Kidney (tissue), 22 donors: ENCODE measurements at places on chromosomes 1 and 21.

- DNase-seq = no peak
These were observed 36.1 kb downstream of the FGGY start for GRCh38 chr1:59332983-59333382.

DNA sequence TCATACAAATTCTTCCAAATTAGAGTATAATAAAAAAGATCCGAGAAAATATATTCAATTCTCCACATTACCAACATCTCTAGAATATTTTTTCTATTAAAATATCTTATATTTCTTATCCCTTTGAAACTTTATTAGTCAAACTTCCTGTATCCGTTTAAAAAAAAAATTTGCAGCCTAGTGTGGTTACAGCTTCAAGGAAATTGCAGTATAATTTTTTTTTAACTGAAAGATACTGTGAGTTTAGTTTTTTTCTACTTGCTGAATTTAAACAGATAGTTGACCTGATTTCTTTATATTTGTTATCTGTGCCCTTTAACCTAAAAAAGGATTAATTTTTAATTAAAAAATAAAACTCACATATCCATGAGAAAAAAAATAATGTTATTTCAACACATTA lies 1.5 kb downstream of the RGS18 start:
- no peak for DNase-seq

GRCh38 chr21:37592496-37592895 lies 225.9 kb downstream of the DYRK1A start:
- DNase-seq = no peak

- DNase-seq = no peak
These were observed 188.0 kb downstream of the GRIK3 start for GRCh38 chr1:36846357-36846756.

DNA sequence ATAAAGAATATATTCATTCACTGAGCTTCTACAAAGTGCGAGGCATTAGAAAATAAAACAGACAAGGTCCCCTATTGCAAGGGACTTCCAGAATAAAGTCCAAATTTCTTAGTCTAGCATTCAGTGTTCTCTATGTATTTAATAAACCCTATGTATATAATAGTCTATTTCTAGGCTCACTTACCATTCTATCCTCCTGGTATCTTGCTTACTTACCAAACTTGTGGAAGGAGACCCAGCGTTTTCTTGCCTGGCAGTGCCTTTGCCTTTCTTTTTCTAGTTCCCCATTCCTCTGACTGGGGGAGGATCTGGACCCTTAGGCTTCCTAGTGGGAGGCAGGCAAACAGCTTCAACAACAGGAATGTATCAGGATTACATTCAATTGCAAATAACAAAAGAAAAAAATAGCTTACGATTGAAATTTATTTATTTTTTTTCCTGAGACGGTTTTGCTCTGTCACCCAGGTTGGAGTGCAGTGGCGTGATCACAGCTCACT lies 690 bp upstream of the RNF19B start:
- no peak for DNase-seq

DNA sequence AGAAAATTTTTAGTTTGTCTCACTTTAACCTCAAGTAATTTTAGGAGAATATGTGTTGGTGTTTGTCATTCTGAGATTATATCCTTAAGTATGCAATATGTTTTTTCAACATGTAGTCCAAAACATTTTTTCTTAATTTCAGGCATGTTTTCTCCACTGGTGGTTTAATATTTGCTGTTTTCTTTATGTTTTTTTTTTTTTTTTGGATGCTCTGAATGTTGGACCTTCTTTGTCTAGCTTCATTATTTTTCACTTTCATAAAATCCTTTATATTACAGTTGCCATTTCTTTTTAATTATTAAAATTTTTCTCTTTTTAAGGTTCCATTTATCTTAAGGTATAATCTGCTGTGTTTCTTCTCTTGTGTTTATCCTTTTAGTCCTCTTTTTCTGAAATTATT lies 342.2 kb upstream of the DUSP10 start:
- DNase-seq = no peak

DNA sequence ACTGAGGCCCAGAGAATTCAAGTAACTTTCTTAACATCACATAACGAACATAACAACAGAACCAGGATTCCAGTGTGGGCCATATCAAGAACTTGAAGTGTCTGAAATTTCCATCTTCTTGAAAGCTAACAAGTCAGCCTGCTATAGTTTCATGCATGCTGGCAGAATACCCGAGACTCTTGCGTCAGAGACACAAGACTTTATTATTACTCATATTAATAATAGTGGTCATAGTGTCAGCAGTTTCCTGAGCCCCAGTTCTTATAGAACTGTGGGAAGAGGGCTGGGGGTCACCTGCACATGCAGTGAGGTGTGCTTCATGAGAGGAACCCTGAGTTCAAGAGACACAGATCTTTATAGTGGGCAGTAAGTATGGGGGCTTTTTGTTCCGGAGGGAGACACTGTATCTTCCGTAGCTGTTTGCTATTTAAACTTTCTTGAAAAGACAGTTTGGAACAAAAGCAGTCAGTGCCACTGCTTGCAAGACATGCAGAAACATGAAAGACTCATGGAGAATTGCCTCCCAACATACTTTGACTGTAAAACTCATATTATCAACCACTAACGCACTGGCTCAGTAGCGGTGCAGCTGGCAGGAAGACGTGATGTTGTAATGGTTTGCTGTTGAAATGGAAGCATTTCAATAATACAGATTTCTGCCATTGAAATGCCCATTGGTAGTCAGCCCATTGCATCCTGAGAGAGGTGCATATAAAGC lies 339.2 kb downstream of the ADGRL2 start:
- no peak for DNase-seq

DNA sequence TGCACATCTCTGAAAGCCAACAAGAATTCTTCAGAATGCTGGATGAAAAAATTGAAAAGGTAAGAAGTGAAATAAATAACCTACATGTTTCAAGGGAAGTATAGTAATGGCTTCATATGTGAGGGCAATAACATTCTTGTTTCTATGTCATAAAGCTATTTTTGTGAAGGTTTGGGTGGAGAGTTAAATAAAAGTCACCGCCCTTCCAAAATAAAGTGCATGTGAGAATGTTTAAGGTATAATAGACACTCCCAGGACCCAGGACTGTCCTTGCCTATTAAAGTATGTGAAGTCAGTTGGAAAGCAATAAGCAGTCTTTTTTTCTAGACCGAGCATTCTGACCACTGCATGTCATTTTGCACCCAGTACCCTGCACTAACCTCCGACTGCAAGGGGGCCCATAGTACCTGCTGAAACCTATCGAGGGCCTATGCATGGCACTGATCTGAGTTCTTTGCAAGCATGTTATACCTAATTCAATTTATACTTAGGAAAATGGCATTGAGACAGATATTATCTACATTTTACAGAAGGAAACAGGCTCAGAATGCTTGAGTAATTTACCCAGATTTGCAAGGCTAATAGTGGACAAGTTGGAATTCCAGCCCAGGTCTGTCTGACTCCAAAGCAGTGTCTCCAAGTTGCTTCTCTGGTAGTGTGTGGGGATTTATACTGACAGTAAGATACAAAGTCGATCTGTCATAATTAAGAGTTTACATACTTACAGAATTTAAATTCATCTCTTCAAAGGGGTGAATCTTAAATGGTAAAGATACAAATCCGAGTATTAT lies 156.1 kb downstream of the EDEM3 start:
- DNase-seq = no peak

GRCh38 chr1:10958614-10959013 lies 53.8 kb upstream of the TARDBP start:
- no peak for DNase-seq

GRCh38 chr1:103373991-103374390 lies 151.5 kb upstream of the RNPC3 start:
- DNase-seq = no peak

- no peak for DNase-seq
These were observed at the start of gene SIM2 for GRCh38 chr21:36698981-36699545. SIM2 (plus strand) TSS chr21:36699115; CDS start chr21:36699747, 632 bp downstream.

GRCh38 chr1:33152685-33153432 lies 29.0 kb downstream of the TRIM62 start:
- peak; percentile 56 for DNase-seq

- DNase-seq = no peak
These were observed 71.0 kb downstream of the SIK1 start for GRCh38 chr21:43355925-43356289.

DNA sequence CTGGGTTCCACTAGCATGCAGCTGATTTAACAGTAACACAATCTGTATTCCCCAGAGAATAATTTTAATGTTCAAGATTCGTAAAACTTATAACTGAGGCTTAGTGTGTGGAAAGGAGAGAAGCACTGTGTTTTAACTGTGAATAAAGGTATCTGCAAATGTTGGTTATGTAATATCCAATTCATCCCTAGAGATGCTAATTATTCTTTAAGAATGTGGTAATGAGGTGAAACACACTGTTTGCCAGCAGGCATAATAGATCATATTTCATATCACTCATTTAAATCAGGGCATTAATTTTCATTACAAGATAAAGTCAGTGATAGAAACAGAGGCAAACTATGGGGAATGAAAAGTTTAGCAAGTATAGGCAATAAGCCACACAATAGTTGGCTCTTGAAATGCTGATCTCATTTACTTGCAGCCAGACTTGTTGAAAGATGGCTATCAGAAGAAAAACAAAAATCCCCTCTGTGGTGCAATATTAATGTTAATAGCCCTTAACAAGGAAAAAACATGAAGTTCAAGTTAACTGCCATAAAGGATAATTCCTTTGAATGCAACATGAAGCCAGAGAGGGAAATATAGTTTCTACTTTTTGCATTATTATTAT lies 33.4 kb downstream of the HMCN1 start:
- DNase-seq = no peak

DNA sequence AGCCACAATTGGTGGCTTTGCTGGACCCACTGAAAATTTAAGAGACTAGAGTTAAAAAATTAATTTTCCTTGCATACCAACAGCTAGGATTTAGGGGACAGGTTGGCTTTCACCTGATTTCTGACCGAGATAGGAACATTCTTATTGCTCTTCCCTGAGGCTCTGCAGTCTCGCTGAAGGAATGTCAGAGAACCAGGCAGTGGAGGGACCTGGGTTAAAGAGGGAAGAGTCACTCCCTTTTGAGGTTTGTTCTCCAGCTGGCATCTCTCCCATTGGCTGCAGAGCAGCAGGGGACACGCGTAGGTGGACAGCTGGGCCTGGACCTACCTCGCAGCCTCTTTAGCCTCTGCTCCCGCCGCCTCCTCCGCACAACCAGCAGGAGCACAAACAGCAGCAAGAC lies 207.5 kb downstream of the PCP4 start:
- no peak for DNase-seq

- no peak for DNase-seq
These were observed 439.6 kb upstream of the USP24 start for GRCh38 chr1:55654750-55655149.

GRCh38 chr1:222195857-222196256 lies 352.0 kb downstream of the HHIPL2 start:
- no peak for DNase-seq

DNA sequence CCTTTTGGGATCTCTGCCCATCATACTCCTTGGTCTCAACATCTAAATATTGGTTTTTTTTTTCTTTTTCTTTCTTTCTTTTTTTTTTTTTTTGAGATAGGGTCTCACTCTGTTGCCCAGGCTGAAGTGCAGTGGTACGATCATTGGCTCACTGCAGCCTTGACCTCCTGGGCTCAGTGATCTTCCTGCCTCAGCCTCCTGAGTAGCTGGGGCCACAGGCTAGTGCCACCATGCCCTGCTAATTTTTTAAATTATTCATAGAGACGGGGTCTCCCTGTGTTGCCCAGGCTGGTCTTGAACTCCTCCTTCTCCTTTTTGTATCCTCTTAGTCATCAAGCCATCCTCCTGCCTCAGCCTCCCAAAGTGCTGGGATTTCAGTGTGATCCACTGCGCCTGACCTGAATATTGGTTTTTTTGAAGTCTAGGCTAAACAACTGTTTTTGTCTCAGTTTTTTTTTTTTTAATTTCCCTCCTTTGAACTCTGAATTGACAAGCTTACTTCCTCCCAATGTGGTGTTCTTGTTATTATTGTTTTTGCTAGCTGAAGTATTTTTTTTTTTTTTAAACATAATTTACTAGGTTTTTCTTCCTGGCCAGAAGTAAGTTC lies 30.9 kb downstream of the MAPKAPK2 start:
- no peak for DNase-seq

DNA sequence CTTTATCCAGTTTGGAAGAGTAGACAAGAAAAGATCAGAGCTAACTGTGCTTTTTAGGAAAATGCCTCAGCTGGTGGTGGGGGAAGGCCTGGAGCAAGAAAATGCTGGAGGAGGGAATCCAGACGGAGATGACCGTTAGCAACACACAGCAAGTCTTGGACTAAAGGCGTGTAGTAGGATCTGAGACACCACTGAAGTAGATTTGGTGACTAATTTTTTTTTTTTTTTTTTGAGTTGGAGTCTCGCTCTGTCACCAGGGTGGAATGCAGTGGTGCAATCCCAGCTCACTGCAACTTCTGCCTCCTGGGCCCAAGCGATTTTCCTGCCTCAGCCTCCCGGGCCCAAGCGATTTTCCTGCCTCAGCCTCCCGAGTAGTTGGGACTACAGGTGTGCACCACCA lies 41.2 kb downstream of the LPAR3 start:
- DNase-seq = no peak

DNA sequence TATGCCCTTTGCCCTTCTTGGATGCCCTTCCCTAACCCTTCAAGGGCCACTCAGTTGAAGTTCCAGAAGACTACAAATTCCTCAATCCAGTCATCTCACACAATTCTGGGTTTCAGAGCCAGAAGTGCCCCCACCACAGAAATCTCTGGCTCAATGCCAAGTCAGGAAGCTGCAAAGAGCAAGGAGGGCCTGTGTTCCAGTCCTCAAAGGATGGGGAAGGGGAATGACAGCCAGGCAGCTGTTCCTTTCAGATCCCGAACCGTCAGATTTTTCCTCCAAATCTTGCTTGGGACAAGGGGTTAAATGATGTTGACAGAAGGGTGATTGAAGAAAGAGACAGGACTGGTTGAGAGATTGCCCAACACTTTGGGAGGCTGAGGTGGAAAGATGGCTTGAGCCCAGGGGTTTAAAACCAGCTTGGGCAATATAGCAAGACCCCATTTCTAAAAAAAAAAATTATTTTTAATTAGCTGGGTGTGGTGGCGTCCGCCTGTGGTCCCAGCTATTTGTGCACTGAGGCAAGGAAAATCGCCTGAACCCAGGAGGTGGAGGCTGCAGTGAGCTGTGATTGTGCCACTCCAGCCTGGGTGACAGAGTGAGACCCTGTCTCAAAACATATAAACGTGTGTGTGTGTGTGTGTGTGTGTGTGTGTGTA lies 716 bp upstream of the HPDL start:
- no peak for DNase-seq
